ENCODE measurements at places on chromosomes 16 and 17.

- peak; percentile 74 for DNase-seq
These were observed 201.2 kb upstream of the CACNG3 start for GRCh38 chr16:24054741-24055491.

- DNase-seq, result no peak
These were observed 266.4 kb downstream of the HAPSTR1 start for GRCh38 chr16:9357829-9358228.

- no peak for DNase-seq
These were observed 28.3 kb upstream of the TENT4B start for GRCh38 chr16:50124769-50125168.

DNA sequence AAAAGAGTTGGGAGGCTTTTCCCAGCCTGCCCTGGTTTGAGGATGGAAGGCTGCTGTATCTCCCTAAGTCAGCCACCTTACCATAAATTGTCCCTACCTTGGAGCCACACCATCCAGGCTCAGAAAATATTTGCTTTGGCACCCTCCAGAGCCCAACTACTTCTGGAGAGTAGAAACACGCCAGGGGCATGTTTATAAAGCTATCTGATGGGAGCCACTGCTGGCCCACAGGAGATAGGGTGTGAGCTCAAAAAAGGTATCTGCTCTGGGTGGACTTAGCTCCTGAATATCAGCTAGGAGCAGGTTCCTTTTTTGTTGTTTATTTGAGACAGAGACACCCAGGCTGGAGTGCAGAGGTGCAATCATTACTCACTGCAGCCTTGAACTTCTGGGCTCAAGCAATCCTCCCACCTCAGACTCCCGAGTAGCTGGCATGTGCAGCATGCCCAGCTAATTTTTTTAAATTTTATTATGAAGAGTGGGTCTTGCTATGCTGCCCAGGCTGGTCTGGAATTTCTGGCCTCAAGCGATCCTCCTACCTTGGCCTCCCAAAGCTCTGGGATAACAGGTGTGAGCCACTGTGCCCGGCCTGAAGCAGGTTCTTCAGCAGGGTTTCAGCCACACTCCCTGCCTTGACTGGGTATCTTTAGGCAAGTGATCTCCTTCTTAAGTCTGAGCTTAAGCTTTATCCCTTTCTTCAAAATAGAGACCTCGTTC is 147.1 kb downstream of the SALL1 start:
- DNase-seq, result no peak

DNA sequence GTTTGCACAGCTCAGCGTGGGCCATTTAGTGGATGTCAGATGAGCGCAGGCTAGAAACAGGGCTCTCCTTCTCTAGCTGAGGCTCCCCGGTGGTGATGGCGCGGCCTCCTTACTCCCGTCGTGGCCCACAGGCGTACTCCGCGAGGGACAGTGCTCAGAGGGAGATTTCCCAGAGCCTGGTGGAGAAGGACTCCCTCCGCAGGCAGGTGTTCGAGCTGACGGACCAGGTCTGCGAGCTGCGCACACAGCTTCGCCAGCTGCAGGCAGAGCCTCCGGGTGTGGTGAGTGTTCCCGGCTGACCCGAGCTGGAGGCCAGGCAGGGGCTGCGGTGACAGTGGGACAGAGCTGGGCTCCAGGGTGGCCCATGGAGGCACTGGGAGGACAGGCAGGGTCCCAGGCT is 21.4 kb downstream of the CARD14 start:
- peak; percentile 45 for DNase-seq

DNA sequence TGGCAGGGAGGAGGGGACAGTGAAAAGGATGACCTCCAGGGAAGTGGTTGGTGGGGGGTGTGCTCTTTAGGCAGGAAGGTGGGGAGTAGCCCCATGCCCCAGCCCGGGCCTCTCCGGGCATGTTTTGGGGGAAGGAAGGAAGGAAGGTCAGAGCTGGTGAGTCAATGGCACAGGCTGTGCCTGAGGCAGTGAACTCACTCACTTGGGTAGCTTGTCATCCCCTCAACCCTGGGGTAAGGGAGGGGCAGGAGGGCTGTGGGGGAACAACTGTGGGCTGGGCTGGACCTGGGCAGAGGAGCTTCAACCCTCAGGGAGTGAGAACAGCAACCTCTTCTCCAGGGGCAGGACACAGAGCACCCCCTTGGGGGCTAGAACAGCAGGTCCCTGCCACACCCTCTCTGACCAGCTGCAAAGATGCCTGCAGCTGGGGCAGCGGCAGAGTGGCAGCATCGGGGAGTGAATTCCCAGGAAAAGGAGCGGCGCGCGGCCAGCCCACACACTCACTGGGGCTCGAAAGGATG is 6.3 kb downstream of the CSF3 start:
- no peak for DNase-seq

GRCh38 chr16:12907670-12908233 is 6.4 kb downstream of the SHISA9 start:
- DNase-seq, result peak; percentile 56

- DNase-seq, result no peak
These were observed 917 bp downstream of the CTRL start for GRCh38 chr16:67930678-67931211.

GRCh38 chr17:66444031-66444430 is 141.6 kb downstream of the PRKCA start:
- no peak for DNase-seq

- peak; percentile 62 for DNase-seq
These were observed 38.2 kb downstream of the KSR1 start for GRCh38 chr17:27494192-27495091.

- DNase-seq, result peak; percentile 90
These were observed 45.0 kb upstream of the GCSH start for GRCh38 chr16:81140930-81141780.

DNA sequence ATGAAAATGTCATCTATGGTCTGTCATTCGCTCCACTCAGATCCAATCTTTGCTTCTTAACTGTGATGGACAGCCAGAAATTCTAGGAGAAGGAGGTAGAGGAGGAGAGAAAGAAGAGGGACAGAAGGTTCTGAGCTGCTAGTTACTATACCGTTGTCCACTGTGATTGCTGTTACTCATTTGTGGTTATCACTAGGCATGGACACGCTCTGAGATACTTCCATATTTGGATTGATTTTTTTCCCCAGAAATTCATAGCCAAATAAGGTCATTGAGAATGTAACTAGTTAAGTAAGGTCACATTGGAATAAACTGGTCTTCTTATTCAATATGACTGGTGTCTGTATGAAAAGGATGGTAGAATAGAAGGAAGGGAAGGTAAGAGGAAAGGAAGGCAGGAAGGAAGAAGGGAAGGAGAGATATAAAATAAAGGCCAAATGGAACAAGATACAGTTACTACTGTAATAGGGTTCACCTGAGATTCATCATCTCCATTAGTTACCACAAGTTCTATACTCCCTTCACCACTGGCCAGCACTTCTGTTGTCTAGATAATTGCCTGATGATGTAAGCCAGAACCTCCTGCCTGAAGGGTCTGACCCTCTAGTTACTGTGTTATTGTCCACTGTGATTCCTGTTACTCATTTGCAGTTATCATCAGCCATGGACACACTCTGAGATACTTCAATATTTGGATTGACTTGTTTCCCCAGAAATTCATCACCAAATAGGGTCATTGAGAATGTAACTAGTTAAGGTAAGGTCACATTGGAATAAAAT is 2.9 kb downstream of the KRTAP9-7 start:
- DNase-seq, result no peak

GRCh38 chr17:81607431-81607830 is 29.5 kb downstream of the NPLOC4 start:
- no peak for DNase-seq

GRCh38 chr16:74094962-74095361 is 201.7 kb upstream of the PSMD7 start:
- DNase-seq, result no peak

DNA sequence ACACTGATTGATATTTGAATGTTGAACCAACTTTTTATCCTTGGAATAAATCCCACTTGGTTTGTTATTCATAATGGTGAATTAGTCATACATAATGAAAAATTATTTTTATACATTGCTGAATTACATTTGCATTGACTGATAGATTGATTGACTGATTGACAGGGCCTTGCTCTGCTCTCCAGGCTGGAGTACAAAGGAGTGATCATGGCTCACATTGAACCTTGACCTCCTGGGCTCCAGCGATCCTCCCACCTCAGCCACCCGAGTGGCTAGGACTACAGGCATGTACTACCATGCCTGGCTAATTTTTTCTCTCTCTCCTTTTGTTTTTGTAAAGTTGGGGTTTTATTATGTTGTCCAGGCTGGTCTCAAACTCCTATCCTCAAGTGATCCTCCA is 97.8 kb downstream of the ARHGAP44 start:
- DNase-seq, result no peak

DNA sequence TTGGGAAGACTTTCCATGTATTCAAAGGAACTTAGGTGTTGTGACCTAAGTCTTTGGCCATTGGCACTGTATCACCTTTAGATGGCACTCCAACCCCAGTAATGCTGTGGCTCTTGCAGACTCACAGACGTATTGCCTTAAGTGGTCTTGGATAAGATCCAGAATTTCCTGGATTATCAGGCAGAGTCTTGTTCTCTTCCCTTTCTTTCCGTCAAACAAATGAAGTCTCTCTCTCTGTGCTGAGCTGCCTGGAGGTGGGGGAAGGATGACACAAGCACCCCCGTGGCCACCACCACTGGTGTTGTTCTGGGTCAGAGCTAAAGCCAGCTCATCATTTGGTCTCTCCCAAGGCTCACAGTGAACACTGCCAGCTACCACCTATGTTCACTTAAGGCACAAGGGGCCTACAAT is 789.9 kb upstream of the KIF2B start:
- DNase-seq, result peak; percentile 83

GRCh38 chr16:35687071-35687470 is 2227.7 kb downstream of the TP53TG3F start:
- no peak for DNase-seq

- DNase-seq, result peak; percentile 87
These were observed 13.8 kb upstream of the KCNJ18 start for GRCh38 chr17:21678393-21679081.

DNA sequence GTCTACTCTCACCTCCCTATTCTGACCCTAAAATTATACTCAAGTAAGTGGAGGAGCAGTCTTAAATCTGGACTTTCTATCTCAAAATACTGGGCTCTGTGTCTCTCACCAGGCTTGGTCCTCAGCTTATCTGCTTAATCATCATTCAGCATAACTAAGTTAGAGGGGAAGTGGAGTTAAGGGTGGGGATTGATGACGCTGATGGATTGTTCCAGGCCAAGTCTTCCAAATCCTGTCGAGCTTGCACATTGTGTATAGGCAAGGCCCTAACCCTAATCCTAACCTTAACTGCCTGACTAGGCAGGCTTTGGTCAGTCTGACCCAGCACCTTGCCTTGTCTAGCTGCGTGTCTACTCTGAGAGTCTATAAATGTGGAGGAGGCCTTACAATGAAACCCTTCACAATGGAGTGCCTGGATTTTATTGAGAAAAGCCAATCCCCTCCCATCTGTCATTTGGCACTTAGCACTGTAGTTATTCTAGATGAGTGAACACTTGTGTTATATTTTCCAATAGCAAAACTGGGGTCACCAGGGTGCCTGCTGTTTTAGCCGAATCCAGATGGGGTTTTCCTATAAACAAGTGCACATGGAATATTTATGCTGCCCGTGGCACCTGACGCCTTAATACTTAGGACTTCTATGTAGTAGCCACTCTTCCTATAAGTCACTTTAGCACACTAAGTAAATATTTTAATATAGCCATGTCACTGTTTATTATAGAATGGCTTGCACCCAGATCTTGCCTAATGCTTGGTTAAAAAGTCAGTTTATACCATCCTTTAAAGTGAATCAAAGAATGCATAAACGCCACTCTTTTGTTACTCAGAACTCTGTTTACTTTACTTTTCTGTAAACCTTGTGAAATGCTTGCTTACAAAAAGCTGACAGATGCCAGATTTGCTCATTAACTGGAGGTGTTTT is 193.2 kb upstream of the MYOCD start:
- DNase-seq, result no peak

DNA sequence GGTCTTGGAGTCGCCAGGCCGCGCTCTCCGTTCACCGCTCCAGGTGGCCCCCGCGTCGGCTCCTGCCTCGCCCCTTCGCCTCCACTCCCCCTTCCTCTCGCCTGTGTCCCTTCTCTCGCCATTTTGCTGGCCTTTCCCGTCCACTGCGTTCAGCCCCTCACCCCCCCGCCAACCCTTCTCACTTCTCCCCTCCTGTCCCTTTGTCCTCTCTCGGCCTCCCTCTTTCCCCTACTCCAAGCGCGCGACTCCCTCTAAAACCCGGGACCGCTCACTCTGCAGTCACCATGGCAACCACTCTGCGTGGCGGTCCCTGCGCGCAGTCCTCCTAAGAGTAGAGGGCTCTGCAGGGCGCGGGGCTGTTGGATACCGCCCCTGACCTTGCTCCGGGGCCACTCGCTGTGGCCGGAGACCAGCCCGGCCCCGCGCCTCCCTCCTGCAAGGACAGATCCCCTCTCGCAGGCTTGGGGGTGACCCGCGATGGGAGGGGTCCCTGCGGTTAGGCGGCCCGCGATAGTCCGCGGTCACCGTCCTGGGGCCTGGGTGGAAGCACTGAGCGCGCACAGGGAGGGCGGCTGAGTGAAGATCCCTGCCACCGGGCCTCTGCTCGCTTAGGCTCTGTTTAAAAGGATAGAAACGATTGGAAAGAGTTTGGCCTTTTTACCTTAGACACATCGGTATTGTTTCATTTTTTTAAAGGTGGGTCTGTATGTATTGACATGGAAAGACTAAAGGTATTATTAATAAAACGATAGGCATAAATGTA is 454 bp downstream of the CCDC40 start:
- peak; percentile 77 for DNase-seq

- DNase-seq, result no peak
These were observed 3.6 kb downstream of the MAP2K4 start for GRCh38 chr17:12024327-12024726.

DNA sequence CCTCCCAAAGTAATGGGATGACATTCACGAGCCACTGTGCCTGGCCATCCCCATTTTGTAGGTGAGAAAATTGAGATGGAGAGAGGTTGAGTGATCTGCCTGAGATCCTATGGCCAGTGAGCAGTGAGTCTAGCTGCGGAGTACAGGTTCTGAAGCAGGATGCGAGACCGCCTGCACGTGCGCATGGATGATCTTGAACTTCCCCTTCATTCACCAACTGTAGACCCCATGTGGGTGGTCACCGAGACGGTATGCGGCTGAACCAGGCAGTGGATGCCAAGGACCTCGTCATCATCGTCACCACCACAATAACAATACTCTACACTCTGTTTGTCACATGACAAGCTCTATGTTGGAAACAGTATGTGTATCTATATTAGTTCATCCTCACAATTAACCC is 6.2 kb upstream of the SPNS3 start:
- DNase-seq, result no peak

DNA sequence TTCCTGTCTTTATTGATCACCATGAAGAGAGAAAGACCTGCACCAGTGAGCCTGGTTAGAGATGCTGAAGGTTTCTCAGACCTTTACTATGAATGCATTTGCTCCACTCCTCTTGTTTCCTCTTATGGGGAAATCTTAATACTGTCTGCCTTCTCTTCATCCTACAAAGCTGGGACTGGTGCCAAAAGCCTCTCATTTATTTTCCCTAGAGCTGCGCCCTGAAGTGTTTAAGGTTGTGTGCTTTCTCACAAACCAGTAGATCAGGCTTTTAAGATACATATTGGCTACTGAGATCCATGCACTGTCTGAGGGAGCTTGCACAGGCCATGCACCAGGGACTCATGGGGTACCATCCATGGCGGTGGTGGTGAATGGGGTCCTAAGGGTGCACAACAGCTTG is 286.1 kb upstream of the PMFBP1 start:
- no peak for DNase-seq

- DNase-seq, result peak; percentile 61
These were observed 173.4 kb downstream of the RAB11FIP4 start for GRCh38 chr17:31564883-31565301.
